ENCODE measurements at places on chromosomes 11 and 22.

DNA sequence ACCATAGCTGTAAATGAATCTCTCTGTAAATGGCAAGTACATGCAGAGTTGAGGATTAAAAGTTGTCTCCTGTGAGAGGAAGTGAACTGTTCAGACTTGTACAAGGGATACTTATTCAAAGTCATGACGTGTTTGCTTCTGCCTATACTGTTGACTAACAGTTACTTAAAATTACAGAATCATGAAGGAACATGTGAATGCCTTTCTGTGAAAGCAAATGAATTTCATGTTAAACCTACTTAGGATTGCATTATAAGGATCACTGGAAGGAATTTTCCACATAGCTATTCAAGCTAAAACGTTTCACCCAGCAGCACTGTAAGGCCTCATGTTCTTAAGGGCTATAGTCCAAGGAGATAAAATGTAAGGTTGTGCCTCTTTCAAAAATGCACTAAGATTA, 93.4 kb upstream of the BIRC3 start:
- DNase-seq: no peak

- no peak for DNase-seq
Measured at GRCh38 chr11:121717296-121717695, 264.5 kb upstream of the SORL1-AS1 start.

GRCh38 chr11:6356503-6357055, 33.7 kb upstream of the SMPD1 start:
- no peak for DNase-seq

DNA sequence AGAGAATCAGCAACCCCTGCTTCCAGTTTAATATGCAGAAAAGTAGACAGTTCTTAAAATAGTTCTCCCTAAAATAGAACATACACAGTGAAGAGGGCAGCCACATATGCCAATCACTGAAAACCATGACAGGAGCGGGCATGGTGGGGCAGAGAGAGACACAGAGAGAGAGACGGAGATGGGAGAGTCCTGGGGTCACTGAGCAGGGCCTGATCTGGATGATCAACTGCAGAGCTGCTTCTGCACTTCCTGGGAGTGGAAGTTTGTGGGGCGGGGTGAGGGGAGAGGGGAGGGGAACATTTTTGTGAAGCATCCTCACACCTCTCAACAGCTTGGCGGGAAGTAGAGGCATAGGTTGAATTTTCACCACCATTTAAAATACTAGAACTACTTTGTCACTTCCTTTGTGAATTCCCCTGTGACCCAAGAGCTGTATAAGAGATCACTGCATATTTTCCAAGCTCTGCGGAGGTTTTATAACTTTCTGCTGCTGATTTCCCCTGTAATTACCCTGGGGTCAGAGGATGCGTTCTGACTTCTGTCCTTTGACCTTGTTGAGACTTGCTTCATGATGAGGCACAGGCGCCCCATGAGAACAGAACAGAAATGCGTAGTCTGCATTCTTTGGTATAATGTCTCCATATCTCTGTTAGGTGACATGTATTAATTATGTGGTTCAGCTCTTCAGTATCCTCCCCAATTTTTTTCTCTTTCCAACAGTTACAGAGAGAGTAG, 419.4 kb downstream of the BRD1 start:
- DNase-seq: no peak

GRCh38 chr11:18321578-18321968, 367 bp downstream of the HPS5 start:
- DNase-seq: no peak

- no peak for DNase-seq
Measured at GRCh38 chr11:8283465-8284230, 20.0 kb upstream of the LMO1 start.

DNA sequence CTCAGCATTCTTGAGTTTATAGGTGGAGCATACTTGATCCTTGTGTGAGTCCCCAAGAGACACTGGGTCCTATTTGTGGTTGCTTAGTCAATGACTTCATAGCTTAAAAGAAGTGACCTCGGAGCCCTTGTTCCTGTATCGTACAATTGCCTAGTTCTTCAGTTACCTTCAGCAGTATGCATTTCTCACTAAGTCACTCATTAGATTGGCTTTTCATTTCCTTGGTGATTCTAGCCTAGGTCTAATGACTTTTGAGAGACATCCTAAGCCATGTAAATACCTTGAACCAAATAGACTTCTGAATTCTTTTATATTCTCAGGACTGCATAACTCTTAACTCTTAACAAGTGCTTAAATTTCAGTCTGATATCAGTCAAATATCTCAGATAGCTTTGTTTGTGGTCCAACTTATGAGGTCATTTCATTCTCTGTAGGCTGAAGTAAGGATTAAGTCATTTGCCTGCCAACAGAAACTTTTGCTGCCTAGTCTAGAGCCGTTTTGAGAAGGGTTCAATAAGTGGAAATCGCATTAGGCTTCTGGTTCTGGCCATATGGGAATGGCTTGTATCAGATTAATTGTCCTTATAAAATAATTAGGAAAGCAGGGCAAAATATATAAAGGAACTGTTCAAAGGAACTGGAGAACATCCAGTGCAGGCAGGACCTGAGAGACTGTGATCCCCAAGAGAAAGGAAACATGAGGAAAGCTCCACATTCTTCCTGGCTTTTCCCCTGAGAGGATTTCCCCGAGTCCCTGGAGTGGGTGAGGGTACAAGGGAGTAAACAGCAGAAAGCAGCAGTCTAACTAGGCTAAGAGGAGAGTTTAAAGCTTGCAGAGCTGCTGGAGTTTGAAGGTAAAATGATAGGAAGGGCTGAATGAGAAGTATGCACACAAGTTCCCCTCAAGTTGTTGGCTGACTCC, 39.9 kb downstream of the TRAF6 start:
- DNase-seq: no peak

GRCh38 chr22:19626042-19626587, 88.2 kb upstream of the SEPTIN5 start:
- DNase-seq: no peak

DNA sequence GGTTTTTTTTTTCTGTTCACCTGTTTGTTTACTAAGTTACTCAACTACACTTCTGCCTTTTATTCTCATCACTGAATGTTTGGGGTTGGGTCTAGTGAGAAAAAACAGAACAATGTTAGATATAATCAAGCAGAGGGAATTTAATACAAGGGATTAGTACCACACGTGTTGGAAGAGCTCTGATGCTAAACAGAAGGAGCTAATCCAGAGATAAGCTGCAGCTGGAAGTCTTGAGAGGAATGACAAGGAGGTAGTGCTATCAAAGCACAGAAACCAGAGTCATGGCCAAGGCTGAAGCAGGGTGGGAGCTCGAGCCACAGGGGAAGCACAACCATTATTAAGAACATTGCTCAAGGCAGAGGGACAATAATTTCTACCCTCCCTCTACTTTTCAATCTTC, 604.1 kb upstream of the ANO5 start:
- no peak for DNase-seq

DNA sequence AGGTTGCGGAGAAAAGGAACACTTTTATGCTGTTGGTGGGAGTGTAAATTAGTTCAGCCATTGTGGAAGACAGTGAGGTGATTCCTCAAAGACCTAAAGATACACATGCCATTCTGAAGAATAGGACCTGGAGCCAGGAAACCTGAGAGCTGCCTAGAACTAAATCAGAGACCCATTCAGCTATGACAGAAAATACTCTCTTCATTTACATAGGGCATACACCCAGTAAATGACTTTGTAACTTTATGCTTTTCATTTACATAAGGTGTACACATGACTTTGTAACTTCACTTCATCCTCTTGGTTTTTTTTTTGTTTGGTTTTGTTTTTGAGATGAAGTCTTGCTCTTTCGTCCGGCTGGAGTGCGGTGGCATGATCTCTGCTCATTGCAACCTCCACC, 25.1 kb upstream of the APLNR start:
- DNase-seq: no peak

GRCh38 chr11:78800096-78800690, 225.5 kb upstream of the NARS2 start:
- DNase-seq: no peak

DNA sequence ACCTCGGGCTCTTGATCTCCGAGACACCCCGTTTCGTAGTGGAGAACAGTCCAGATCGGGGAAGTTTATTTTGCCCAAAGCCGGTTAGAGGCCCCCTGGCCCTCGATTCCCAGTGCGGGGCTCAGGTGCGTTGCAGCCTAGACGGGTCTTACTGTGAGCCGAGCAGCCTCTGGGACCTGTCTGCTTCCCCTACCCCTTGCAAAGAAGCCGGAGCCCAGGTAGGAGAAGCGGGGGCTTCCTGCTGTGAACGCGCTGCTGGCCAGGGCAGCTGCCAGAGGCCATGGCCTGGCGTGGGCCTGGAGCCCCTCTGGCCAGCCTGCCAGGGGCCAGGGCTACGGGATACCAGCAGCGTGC, 621 bp downstream of the TSPO start:
- DNase-seq: no peak

- DNase-seq: no peak
Measured at GRCh38 chr22:20607157-20607907, 99.9 kb downstream of the MED15 start.

- no peak for DNase-seq
Measured at GRCh38 chr22:33192156-33192555, 134.0 kb upstream of the SYN3 start.

- DNase-seq: no peak
Measured at GRCh38 chr22:48161298-48161697, 1398.8 kb downstream of the TBC1D22A start.

DNA sequence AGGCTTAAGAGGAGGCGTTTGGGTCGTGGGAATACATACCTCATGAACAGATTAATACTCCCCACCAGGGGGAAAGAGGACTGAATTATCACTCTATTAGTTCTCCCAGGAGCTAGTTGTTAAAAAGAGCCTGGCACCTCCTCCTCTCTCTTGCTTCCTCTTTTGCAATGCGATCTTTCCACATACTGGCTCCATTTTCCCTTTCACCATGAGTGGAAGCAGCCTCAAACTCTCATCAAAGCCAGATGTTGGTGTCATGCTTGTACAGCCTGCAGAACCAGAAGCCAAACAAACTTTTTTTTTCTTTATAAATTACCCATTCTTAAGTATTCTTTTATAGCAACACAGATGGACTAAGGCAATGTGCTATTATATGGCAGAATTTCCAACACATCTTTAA, 258.5 kb downstream of the FAM76B start:
- no peak for DNase-seq

DNA sequence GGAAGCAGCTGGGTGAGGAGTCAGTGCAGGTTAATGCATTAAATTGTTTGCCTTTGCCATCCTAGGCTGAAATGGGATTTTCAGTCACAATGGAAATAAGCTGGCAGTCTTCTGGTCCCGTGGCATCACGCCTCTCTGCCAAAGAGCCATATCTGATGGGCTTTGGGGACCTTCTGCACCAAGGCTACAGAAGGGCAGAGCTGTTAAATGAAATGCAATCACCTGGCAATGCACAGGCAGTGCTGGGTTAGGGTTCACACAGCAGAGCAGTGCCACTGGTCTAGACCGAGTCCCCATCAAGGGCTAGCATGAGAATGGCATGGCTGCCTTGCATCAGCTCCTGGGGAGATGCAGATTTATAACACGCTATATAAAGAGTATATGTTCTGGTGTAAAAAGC, 749.2 kb downstream of the NTM start:
- no peak for DNase-seq

GRCh38 chr11:100460426-100460825, 226.7 kb upstream of the ARHGAP42 start:
- DNase-seq: no peak

DNA sequence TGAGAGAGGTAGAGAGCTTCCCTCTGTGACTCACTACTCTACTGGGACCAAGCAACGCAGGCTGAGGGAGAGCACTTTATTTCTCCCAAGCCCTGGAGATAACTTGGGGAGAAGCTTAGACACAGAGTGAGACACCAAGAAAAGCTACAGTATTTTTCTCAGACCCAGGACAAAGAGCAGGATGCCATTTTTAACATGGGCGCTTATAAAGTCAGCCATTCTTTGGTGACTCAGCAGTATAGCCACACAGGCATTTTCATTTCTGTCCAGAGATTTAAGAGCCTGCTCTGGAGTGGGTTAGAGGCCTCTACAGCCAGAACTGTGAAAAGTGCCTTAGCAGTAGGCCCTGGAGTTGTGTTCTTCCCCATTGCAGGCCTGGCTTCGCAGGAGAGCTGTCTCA, 55.0 kb upstream of the GLYAT start:
- DNase-seq: no peak

GRCh38 chr11:95074792-95075563, 8.3 kb downstream of the SRSF8 start:
- no peak for DNase-seq

DNA sequence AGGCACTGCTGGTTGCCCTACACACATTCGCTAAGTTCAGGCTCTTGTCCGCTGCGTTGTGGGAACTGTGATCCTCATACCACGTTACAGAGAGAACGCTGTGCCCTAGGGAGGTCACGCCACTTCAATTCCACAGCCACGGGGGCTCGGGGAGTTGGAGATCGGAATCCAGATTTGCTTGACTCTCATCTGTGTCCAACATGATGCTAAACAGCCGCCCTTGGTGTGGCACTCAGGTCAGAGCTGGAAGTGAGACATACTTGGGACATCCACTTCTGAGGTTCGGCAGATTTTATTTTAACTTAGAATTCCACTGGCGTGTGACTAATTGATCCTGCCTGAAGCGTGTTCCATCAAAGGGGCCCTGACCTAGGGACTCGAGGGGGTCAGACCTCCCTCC, 41.7 kb downstream of the RIBC2 start:
- no peak for DNase-seq

DNA sequence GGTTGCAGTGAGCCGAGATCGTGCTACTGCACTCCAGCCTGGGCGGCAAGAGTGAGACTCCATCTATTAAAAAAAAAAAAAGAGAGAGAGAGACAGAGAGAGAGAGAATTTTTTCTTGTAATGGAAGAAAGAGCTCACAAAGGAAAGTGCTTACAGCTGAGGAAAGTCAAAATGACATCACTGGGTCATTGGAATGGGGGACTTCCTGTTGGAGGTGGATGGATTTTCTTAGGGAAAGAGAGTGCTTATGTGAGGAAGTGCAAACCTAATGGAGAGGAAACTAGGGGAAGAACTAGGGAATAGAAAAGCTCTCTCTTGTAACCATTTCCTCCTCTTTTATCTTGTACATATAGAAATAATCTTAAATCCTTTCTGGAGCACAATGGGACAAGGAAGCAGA, 6.3 kb upstream of the PIWIL4 start:
- DNase-seq: no peak

- DNase-seq: no peak
Measured at GRCh38 chr22:30206944-30207343, 39.6 kb downstream of the LIF start.

DNA sequence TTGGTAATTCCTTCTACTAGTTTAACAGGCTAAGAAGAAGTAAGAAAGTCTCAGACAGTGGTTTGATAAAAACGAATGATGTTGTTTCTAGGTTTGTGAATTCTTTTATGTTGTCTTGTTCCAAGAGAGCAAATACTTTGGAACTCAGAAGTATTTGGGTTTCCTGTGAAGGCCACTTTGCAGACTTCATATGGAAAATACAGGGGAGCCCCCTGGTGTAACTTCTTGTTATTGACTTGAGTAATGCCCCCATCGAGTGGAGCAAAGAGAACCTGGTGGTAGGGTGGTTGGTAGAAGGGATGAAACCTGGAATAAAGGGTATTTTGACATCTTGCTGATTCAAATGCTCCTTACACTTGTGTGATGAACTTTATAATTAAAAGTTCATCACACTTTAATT, 40.0 kb upstream of the PTH start:
- DNase-seq: no peak
